CD8-positive, alpha-beta T cell (primary cell): ENCODE measurements at places on chromosomes 7 and 10.

- DNase-seq = no peak
These were observed 369.2 kb upstream of the GALNT17 start for GRCh38 chr7:70762696-70763095.

GRCh38 chr10:5045095-5045494, 41.4 kb upstream of the AKR1C2 start:
- DNase-seq = no peak

DNA sequence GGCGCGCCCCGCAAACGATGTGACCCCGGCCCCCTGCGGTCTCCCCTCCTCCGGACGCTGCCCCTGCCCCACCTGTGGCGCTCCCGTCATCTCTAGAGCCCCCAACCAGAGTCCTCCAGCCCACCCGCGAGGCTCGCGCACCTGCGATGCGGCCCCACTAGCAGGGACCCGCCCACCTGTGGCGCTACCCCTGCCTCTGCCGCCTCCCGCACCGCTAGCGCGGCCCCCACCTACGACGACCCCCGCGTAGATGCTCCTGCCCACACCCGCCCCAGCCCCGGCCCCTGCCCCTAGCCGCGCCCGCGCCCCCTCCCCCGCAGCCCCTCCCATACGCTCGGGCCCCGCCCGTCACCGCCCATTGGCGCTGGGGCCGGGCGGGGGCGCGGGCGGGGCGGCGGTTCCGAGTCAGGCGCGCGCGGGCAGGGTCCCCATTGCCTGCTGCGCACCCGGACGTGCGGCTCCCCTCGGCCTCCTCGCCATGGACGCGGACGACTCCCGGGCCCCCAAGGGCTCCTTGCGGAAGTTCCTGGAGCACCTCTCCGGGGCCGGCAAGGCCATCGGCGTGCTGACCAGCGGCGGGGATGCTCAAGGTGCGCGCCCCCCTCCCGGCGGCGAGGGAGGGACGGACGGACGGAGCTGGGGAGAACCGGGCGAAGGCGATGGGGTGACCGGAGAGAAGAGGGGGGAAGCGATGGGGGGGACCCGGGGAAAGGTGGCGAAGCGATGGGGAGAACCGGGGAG, at the start of gene PFKP:
PFKP (plus strand) TSS at position 431 of the 741 bp plus-strand sequence; CDS start at position 479, 48 bp downstream.
- peak; percentile 65 for DNase-seq

DNA sequence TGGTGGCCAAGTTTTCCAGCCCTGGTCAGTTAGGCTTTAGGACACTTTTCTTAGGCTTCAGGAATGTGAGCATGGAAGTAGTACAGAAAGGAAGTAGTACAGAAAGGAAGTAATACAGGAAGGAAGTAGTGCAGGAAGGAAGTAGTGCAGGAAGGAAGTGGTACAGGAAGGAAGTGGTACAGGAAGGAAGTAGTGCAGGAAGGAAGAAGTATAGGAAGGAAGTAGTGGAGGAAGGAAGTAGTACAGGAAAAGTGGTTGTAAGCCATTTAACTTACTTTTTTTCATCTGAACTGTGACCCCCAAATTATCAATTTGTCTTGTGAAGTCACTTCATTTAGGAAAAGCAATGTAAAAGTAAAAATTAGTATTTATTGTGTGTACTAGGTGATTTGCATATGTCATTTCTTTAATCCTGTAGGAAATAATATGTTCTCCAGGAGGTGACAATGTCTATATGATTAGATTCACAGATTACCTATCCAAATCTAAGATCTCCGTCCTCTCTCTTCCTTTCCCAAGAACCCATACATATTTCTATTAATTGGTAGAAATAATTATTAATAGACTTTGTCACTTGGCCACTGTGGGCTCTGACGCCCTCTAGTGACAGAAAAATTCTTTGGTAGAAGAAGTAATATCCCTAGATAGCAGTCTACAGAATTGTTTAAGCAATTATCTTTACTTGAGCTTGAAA, 3.9 kb upstream of the FAS start:
- DNase-seq = no peak

DNA sequence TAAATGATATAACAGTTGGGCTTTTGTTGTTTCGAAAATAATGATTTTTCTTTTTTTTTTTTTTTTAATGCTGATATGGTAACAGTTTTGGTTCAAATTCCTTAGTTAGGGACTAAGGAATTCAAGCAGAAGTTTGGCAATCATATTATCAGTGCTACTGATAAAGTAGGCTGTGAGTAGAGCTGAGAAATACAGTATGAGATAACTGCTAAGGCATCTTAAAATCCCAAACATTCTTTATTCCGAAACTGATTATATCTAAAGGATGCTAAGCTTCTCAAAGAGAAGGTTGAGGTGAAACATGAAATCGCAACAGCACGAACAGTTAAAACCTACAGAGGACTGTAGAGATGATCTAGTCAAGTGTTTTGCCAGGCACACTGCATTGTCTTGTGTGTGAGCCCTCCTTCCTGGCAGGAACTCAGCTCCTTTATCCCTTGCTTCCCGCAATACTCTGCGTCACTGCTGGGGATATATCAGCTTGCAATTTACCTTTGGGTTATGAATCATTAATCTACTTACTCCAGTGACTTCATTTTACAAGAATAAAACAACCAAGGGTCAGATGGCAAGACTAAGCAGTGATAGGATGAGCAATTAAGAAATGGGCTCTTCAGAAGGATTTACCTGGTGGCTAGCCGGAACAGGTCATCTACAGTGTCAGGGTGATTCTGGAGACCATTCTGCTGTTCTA, 36.7 kb downstream of the IRF5 start:
- no peak for DNase-seq

GRCh38 chr7:111364413-111364812, 197.9 kb downstream of the IMMP2L start:
- no peak for DNase-seq

- no peak for DNase-seq
These were observed 11.5 kb downstream of the GTF2IRD1 start for GRCh38 chr7:74464931-74465886.

- no peak for DNase-seq
These were observed 4.7 kb upstream of the TRIM8 start for GRCh38 chr10:102639537-102639936.

- DNase-seq = no peak
These were observed 27.4 kb upstream of the INPP5A start for GRCh38 chr10:132510174-132510611.

DNA sequence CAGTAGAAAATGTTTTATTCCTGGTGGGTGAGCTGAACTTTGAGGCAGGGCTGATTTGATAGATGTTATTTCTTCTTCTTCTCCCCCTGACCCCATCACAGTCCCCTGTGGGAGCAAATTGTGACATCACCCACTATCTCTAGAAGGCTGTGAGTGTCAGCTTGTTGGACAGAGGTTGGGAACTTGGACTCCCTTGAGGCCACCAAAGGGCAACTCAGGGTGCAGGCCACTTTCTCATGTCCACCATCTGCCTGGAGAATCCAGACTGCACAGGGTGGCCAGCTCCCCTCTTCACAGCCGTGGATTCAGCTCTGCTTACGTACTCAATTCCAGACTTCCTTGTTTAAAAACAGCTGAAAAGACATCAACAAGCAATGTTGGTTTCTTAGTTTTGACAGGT, 103.0 kb downstream of the LRRC18 start:
- DNase-seq = no peak

- DNase-seq = no peak
These were observed 102.3 kb downstream of the SLC25A13 start for GRCh38 chr7:96219378-96220130.

DNA sequence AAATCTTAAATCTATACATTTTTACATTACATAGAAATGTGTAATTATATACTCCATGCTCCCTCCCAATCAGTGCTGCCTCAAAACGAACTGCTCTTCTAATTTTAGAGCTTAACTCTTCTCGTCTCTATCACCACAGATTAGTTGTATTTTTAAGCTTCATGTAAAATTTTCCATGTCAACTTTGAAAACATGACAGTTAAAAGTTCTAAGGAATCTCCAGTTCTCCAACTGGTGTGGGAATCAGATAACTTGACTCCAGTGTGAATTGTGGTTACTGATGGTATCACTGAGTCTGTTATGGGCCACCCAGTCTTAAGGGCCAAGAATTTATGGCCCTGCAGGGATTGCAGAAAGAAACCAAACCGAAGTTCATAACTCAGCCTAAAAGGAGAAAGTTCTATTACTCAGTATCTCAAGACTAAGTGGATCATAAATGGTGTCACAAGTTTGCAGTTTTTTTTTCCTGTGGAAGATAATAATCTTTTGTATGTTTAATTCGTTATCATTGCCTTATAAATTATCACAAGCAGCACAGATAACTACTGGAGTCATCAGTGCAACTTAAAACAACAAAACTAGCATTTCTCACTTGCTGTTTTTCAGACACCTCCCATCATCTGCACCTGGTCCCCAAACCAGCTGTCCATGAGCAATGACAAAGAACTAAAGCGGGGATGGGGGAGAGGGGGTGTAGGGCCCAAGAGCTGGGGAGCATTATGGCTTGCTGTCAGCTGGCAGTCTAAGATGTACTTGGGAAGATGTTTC, 31.5 kb upstream of the KMT2E start:
- no peak for DNase-seq

DNA sequence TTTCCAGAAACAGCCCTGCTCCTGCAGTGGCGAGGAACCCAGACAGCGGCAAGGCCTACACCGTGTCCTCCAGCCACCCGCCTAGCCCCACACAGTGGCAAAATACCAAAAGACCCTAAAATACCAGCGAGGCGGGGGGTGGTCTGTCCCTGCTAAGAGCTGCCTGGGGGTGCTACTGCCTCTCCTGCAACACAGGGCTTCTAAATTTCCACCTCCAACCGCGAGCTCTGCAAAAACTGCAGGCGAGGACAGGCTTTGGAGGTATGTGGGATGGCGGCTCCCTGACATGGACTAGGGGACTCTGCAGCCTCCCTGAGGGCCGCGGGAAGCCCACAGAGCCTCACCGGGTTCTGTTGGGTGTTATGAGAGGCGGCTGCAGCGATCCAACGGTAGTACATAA, 122.3 kb downstream of the WDR37 start:
- DNase-seq = no peak
